ENCODE measurements at places on chromosomes 4 and X. TPM values are rescaled to one million over a fixed set of nuclear protein-coding genes. Genes with fewer than 3 reads are reported as not detected.

FABP2 gene
- not detected for total RNA-seq

SLC10A6 gene
- not detected for total RNA-seq

BGN gene
- total RNA-seq = 86.5 TPM

EREG gene
- total RNA-seq = 2.0 TPM

ZNF81 gene
- 1.3 TPM for total RNA-seq

NXF2 gene
- not detected for total RNA-seq

DDX60 gene
- total RNA-seq = 9.5 TPM

SSX2 gene
- total RNA-seq = not detected

NCAPG gene
- total RNA-seq = 1.4 TPM

PRPS2 gene
- 40.4 TPM for total RNA-seq

CAMK2D gene
- total RNA-seq = 42.8 TPM

CTAG1B gene
- not detected for total RNA-seq

CPLX1 gene
- 1.8 TPM for total RNA-seq

DMRTC1 gene
- total RNA-seq = not detected

LINC00632 gene
- total RNA-seq = 6.4 TPM

GLRA2 gene
- total RNA-seq = not detected

LIAS gene
- 4.9 TPM for total RNA-seq

PDE6B gene
- 29.0 TPM for total RNA-seq

FAT1 gene
- 378 TPM for total RNA-seq

ING2 gene
- total RNA-seq = 3.9 TPM

SMIM31 gene
- total RNA-seq = not detected
